ENCODE measurements at places on chromosomes 3 and 15. TPM values are rescaled to one million over a fixed set of nuclear protein-coding genes. Genes with fewer than 3 reads are reported as not detected.

Gene BNC1
- 0.22 TPM for polyA plus RNA-seq

Gene TRH
- polyA plus RNA-seq, result 0.51 TPM

Gene IP6K2
- polyA plus RNA-seq, result 183 TPM

Gene MYD88
- polyA plus RNA-seq, result 27.1 TPM

Gene IL5RA
- polyA plus RNA-seq, result 0.64 TPM

Gene NEIL1
- polyA plus RNA-seq, result 15.4 TPM

Gene SLC51A
- 12.4 TPM for polyA plus RNA-seq

Gene CPN2
- 0.94 TPM for polyA plus RNA-seq

Gene TLR9
- 0.16 TPM for polyA plus RNA-seq

Gene SPATA12
- not detected for polyA plus RNA-seq

DNA sequence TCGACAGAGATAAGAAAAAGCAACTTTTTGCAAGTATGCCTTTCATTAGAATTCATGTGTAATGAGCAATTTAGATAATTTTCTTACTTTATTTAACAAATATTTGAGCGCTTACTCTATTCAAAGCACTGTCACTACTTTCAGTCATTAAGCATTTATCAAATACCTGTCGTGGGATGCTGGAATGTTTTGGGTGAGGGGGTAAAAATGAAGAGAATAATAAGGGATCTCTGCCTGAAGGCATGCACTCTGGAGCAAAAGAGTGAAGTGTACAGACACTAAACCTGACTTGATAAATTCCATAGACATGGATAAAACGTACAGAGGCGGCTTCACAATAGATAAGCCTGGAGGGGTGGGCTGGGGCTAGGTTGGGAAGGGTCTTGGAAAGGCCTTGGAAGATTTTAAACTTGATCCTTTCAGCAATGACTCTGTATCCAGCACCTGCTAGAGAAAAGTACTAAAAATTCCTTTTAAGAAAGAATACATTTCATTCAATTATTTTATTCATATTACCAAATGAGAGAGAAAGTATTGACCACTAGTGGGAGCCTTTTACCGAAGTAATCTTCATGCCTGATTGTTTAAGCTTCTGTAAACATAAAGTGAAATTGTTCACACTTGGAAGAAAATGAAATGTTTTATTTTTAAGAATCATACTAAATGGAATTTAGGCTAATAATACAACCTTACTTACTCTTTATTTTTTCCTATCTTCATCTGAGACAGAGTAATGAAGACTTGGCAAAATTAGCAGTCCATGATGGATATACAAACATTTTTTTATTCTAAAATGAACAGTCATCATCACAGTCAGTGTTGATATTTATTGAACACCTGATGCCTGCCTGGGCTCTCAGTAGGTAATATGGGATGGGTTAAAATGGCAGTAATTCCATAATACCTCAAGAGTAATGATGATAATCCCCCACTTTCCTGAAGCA, 113.2 kb downstream of the PPP2R3A start:
- no peak for DNase-seq

- DNase-seq, result no peak
Observed at GRCh38 chr3:154029926-154030325, 91.3 kb upstream of the ARHGEF26 start.

DNA sequence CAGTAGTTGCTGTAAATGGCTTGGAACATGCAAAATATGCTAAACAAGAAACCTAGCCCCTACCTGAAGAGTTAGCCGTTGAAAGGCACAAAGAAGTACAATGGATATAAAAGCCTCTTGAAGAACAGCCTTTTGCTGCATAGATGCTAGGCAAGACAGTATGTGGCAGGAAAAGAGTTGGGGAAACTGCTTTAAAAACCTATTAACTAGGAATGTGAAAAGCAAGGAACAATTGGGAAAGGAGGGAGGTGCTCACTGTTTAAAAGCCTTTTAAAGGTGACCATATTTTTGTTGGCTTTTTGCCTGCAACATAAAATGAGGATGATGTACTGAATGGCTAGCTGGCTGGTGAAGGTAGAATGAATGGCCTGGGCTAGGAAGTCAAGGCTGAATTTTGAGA, 24.5 kb upstream of the SOX2 start:
- no peak for DNase-seq

GRCh38 chr15:98799461-98800390, 151.4 kb downstream of the IGF1R start:
- DNase-seq, result no peak

GRCh38 chr3:172159962-172160538, 120.7 kb downstream of the FNDC3B start:
- no peak for DNase-seq

DNA sequence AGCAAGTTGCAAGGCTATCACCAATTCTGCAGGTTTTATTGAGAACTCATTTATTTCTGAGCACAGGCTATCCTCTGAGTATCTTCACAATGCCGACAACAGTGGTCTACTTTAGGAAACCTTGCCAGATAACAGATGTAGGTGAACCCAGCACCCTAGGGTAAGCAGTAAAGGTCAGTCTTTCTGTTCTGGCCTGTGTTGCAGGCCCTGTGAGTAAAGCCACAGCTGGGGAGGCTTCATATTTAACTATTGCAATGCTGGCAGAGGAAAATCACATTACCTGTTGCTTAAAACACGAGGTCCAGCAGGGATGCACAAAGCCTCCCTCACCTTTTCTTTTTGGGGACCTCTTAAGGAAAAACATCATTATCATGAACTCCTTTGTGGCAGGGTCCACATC, 55.5 kb downstream of the WHAMM start:
- DNase-seq, result no peak

DNA sequence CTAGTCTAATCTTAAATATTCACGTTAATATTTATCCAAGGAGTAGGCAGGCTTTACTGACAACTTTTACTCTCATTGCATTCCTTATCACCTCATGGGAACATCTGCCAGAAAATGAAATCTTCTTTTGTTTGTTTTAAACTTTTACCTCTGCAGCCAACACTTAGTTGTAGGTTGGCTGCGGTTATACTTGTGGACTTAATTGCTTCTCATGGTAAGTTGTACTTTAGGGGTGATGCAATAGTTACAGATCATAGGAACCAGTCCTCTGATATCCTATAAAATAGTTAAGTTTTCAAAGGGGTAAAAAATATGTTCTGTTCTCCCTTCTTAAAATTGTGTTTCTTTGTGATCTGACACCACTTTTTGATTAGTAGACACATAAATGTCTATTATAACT, 321.9 kb downstream of the ZPLD1 start:
- DNase-seq, result no peak

- no peak for DNase-seq
Observed at GRCh38 chr3:189119950-189120349, 51.8 kb upstream of the TPRG1 start.

- no peak for DNase-seq
Observed at GRCh38 chr15:65060641-65061397, 7.0 kb downstream of the RASL12 start.

GRCh38 chr3:139838269-139838957, 96.6 kb upstream of the CLSTN2 start:
- DNase-seq, result no peak

- DNase-seq, result peak; percentile 87
Observed at GRCh38 chr15:77070495-77071304, at the start of gene TSPAN3. Gene TSPAN3, minus strand, starts transcription at chr15:77071109. Its CDS starts 155 bp downstream, at chr15:77070954.

DNA sequence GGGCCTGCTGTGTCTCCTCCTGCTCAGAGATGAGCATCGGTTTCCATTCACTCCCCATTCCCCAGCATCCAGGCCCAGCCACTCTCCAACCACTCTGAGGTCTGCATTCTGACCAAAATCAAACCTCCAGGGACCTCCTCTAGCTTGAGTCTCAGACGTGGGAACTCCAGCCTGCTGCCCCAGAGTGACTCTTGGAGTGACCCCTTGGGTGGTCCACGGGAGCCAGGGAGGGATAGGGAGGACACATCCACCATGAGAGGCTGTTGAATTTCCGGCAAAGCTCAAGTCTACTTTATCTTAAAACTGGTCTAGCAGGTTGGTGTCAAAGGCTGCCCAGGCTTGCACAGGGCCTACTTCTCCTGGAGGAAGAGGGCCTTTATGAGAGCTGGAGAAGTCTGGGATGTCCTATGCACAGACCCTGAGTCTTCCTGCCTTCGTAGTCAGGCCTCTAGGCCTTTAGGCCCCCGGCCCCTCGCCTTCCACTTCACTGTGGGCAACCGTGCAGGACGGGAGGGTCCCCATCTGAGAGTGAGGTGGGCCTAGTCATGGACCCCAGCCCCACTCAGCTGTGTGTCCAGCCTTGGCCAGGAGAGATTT, 8.9 kb downstream of the CISH start:
- no peak for DNase-seq

DNA sequence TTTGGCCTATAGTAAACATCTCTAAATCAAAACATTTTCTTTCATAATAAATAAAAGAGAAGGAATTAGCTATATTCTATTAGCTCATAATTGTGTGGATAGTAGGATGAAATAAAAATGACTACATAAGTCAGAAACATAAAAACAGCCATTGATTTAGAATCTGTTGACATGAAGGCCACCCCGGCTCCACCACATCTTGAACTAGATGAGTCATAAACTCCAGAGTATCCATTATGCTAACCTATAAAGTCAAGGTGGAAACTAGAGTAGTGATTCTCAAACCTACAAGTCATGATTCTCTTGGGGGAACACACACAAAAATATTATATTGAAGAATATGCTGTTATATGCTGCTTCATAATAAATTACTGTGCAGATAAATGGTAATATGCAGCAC, 831.0 kb downstream of the TUSC7 start:
- no peak for DNase-seq

- DNase-seq, result no peak
Observed at GRCh38 chr15:92068121-92068520, 214.6 kb downstream of the SLCO3A1 start.

GRCh38 chr3:197216169-197216860, 82.1 kb downstream of the DLG1 start:
- no peak for DNase-seq

DNA sequence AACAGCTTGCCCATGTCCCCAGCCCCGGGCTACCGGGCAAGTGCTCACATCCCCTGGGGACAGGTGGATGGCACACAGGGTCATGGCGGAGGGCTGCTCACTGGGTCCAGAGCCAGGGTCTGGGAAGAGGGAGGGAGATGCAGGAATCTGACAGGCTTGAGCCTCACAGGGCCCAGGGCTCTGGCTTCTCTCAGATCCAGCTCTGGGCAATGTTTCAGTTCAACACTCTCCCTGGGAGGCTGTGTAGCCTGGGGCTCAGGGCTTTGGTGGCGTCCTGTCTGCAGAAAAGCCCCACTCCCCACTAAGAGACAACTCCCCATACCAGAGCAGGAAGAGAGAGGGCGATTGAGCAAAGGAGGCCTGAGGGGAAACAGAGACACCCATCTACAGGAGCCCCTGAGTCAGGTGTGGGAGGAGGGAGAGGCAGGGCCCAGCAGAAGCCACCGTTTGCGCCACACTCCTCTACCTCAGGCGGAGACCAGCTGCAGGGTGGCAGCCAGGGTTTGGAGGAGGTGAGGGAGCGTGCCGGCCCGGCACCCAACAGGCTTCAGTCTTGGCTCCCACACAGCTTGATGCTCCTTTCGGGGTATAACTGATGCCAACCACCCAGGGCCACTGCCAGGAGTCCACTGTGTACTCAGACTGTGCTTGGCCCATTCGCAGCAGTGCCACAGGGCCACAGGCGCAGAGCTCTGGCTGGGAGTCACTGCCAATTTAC, 16.8 kb upstream of the SRP14 start:
- no peak for DNase-seq

DNA sequence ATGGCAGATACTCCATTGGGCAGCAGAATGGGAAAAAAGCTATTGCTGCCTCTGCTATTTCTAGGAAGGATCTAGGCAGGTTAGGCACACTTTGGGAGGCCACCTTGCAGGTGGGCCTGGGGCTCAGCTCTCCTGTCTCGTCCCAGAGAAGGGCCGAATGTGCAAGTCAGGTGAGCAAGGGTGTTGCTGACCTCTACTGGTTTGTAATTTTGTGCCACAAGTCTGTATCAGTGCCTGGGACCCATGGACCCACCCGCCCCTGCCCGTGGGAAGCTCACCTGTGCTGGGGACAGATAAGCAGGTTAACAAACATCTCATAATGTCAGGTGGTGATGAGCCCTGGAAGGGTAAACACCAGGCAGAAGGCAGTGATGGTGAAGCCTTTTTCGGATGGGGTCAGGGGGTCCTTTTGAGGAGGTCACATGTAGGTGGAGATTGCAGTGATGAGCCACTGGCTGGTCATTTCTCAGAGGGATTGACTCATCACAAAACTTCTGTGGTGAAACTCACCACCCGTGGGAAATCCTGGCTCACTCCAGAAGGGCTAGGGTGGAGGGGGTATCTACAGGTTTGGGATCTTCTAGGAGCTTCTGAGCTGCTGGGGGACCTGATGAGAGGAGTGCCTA, 161.3 kb downstream of the KLF13 start:
- DNase-seq, result no peak
